Hypothalamus (tissue), 51 donors: ENCODE measurements at places on chromosomes 11 and 22.

DNA sequence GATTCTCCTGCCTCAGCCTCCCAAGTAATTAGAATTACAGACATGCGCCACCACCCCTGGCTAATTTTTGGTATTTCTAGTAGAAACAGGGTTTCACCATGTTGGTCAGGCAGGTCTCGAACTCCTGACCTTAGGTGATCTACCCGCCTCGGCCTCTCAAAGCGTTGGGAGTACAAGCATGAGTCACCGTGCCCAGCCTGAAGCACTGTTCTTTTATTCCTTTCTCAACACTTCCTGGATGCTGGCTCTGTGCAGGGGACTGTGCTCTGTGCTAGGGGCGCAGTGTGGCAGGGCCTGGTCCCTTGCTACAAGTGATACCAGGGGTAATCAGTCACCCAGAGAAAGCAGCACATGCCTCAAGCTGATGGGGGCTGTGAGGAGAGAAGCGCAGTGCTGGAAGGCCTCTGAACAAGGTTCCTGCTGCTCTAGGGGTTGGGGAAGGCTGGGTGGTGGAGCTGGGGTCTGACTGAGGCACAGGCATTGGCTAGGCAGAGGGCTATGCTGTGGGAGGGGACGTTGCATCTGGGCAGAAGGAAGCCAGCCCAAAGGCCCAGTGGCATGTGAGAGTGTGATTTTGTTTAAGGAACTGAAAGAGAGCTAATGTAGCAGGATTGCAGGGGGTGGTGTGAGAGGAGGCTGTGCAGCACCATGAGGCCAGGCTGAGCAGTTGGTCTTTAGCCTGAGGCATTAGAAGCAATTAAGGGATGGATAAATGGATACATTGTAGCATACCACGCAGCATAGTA, 42.5 kb downstream of the CABIN1 start:
- DNase-seq = no peak

DNA sequence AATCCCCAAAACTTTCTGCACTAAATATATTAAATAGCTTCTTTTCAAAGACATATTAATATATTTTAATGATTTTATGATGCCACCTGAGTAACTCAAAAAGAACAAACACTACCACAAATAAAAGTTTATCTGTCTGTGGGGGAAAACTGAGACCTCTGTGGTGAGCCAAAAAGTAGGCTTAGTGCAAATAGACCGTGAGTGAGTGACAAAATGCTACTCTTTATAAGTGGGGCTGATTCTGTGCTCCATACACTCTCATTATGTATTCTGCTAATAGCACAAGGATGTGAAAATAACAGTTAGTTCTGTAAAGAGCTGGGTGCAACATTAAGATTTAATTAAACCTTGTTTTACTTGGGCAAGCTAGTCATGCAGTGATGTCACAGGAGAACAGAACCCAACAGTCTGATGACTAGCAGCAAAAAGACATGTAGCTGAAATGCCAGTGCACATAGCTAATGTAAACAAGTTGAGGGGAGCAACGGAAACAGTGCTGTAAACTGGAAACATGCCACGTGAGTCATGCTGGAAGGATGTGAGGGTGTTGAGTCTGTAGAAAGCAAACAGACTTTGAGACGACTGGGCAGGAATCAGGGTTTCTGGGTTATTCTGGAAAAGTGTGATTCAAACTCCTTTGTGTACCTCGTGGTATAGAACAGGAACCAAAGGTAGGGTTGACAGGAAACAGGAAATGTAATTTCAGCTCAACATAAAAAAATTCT, 1130.4 kb downstream of the LRRC4C start:
- DNase-seq = no peak

DNA sequence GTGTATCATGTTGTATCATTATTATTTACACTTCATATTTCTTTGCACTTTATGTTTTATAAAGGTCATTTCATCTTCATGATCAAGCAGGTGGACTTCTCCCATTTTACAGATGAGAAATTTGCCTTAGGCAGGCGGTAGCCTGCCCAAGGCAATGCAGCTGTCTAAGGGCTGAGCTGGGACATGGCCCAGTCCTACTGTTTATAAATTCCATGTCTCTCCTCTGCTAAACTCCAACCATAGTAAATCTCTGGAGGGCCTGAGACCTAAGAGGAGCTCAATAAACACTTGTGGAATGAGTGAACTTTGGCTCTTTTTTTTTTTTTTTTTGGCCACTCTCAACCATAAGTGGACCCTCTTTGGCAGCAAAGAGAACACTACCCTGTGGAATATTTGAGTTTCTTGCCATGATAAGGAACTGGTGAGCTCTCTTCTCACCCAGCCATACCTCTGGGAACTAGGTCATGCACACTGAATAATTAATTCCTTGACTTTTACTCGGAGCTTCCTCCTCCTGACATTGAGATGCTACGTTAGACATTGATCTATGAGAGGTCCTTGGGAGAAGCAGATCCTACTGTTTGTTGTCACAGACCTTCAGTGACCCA, 29.9 kb downstream of the MICAL2 start:
- no peak for DNase-seq

- no peak for DNase-seq
These were observed 133.6 kb downstream of the SHANK2 start for GRCh38 chr11:71118671-71119250.

DNA sequence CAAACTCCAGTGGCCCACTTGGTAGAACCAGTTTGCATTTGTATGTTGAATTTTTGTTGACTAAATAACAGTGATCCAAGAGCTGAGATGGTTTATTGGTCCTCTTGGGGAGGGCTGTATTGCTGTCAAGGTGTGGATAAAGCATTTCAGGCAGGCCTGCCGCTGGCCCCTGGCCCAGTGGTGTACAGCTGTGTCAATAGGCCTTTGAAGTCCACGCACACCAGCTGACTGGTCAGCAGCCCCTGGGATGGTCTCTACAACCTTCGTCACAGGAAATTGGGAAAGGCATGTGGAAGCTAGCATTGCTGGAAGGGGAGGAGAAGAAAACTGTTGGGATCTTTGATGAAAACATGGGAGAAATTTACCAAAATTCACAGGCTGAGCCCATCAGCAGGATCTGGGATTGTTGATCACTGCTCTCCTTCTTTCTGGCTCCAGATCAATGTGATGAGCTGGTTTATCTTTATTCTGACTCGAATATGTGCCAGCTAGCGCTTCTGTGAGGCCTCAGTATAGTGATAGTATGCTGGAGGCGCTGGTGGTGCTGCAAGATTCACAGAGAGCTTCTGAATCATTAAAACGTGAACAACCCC, 12.5 kb upstream of the E2F8 start:
- no peak for DNase-seq

GRCh38 chr11:44468345-44468988, 97.0 kb upstream of the CD82 start:
- no peak for DNase-seq

- DNase-seq = no peak
These were observed 7.0 kb upstream of the MALAT1 start for GRCh38 chr11:65491614-65492386.

DNA sequence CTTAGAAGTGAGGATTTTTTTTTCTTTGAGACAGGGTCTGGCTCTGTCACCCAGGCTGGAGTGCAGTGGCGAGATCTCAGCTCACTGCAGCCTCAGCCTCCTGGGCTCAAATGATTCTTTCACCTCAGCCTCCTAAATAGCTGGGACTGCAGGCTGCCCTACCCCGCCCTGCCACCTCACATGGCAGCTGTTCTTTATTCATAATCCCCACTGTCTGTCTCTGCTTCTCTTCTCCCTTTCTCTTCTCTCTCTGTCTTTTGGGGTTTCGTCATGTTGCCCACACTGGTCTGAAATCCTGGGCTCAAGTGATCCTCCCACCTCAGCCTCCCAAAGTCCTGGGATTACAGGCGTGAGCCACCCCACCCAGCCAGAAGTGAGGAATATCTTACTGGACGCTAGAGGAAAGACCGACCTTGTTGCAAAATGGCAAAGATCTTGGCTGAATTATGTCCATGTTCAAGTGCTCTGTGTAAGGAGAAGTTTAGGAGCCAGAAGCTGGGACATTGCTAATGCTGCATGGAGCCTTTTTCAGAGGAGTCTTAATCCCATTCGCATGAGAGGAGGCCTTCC, 21.9 kb downstream of the KRTAP5-5 start:
- no peak for DNase-seq

- no peak for DNase-seq
These were observed 23.8 kb downstream of the GGTLC2 start for GRCh38 chr22:22667966-22668880.

DNA sequence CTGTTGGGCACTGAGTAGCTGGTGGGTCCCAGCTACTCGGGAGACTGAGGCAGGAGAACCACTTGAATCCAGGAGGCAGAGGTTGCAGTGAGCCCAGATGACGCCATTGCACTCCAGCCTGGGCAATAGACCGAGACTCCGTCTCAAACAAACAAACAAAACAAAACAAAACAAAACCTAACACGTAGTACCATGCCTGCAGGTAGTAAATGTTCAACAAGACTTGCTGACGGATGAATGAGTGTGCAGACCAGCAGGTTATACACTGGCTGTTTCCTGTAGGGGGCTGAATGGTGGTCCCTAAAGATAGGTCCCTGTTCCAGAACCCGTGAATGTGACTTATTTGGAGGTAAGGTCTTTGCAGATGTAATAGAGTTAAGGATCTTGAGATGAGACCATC, 12.8 kb upstream of the MRGPRD start:
- no peak for DNase-seq
